Activated CD4-positive, alpha-beta T cell treated with anti-CD3 and anti-CD28 coated beads, Interleukin-2, amount 10 ng/mL, durations not matched to agents 7 days and 5 days (primary cell): ENCODE measurements at places on chromosomes 11 and 22.

DNA sequence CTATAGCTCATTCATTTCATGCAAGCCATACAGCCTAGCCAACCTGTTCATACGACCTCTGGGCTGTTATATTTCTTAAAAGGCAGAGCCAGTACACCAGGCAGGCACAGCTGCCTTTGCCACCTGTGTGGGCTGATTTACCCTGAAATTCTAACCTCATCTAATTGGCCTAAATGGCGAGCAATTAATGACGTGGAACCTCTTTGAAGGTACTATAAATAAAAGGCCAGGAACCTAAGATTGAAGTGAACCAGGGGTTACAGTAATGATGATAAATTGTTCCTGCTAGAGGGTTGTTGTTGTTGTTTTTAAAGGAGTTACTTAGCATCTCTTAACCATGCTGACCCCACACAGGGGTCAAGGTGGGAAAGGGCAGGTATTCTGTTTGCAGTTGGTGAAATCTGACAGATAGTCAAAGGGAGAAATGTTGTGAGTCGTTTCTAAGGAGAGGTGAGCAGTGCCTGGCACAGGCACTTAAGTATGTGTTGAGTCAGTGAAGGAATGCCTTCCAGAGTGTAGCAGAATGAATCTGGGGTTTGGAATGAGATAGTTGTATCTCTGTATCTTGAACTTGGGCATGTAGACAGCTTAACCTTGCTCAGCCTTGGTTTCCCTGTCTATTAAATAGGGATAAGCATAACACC, 213.5 kb upstream of the NAV2 start:
- DNase-seq, result no peak

DNA sequence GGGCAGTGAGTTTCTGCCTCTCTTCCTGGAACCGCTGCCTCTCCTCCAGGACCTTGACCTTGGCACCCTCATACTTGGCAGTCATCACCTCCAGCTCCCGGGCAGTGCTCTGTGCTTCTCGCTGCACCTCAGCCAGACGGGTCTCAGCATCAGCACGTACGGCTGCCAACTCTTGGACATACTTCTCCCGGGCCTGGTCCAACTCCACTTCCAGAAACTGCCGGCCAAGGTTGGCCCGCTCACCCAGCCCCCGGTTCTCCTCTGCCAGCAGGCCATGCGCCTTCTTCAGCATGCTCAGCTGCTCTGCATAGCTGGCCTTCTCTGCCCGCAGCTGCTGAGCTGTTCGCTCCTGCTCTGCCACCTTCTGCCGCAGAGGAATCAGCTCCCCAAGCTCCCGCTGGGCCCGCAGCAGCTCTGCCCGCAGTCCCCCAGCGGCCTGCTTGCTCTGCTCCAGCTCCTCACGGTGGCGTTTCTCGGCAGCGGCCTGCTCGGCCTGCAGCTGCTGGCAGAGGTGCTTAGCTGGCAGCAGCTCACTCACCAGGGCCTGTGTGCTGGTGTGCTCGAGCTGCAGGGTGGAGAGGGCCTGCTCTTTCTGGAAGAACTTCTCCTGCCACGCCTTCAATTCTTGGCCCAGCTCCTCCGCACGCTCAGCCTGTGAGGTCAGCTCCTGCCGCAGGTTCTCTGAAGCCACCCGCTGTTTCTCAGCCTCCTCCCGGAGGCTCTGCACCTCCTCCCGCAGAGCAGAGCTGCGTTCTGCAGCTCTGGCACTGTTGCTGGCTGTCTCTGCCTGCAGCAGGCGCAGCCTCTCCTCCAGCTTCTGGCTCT, 14.4 kb downstream of the IL18BP start:
- DNase-seq, result no peak

- DNase-seq, result no peak
These were observed 786 bp upstream of the ANKRD42 start for GRCh38 chr11:83192606-83193245.

DNA sequence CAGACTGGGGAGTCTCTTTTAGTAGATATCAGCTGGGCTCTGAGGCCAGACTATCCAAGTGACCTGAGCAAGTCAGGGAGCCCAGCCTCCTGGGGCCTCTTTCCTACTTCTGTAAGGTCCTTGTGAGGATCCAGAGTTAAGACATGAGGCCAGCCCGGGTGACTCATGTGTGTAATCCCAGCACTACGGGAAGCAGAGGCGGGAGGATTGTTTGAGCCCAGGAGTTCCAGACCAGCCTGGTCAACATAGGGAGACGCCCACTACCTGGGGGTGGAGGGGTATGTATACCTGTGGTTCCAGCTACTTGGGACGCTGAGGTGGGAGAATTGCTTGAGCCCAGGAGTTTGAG, 36.9 kb upstream of the POLA2 start:
- DNase-seq, result no peak

- no peak for DNase-seq
These were observed 472.9 kb downstream of the SOX6 start for GRCh38 chr11:15883455-15883920.

- DNase-seq, result no peak
These were observed 9.7 kb downstream of the LRFN4 start for GRCh38 chr11:66866511-66866986.

- no peak for DNase-seq
These were observed 41.9 kb downstream of the DNHD1 start for GRCh38 chr11:6538945-6539344.

GRCh38 chr11:99135508-99135907, 114.8 kb downstream of the CNTN5 start:
- no peak for DNase-seq

GRCh38 chr22:36461665-36462649, 19.5 kb downstream of the TXN2 start:
- DNase-seq, result no peak

DNA sequence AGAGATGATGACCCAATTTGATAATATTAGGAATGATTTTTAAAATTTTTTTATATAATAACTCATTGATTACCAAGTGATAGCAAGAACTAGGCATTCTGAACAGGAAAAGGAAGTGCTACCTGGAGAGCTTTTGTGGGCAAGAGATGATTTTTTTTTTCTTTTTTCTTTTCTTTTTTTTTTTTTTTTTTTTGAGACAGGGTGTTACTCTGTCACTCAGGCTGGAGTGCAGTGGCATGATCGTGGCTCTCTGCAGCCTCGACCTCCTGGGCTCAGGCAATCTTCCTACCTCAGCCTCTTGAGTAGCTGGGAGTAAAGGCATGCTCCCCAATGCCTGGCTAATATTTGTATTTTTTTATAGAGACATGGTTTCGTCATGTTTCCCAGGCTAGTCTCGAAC, 40.4 kb downstream of the TNRC6B start:
- no peak for DNase-seq

DNA sequence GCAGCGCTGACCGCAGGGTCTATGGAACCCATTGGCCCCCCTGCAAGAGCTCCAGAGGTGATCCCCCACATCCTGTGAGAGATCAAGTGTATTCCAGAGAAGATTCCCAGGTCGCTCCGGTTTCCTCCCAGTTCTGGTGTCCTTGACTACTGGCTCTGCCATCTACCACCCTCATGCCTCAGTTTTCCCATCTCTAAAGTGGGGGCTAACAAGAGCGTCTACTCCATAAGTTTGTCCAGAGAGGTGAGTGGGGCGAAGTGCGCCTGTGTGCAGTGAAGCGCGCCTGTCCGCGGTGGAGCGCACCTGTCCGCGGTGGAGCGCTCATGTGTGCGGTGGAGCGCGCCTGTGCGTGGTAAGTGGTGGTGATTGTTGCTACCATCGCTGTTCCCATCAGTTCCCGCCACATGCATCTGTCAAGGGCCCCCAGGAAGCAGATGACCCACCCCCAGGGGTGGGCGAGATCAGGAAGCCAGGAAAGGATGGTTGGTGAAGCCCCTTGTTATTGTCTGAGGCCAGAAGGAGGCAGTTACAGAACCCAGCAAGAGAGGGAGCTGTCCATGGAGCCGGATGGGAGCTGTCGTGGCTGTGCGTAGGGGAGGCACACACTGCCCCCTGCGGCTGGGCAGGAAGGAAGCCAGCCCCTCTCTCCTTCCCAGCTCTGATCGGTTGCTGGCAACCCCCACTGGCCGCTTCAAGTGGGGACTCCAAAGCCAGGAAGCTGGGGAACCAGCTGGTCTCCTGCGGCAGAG, 73.2 kb upstream of the FGF3 start:
- DNase-seq, result no peak

GRCh38 chr11:73757598-73757997, 3.3 kb downstream of the RAB6A start:
- no peak for DNase-seq

DNA sequence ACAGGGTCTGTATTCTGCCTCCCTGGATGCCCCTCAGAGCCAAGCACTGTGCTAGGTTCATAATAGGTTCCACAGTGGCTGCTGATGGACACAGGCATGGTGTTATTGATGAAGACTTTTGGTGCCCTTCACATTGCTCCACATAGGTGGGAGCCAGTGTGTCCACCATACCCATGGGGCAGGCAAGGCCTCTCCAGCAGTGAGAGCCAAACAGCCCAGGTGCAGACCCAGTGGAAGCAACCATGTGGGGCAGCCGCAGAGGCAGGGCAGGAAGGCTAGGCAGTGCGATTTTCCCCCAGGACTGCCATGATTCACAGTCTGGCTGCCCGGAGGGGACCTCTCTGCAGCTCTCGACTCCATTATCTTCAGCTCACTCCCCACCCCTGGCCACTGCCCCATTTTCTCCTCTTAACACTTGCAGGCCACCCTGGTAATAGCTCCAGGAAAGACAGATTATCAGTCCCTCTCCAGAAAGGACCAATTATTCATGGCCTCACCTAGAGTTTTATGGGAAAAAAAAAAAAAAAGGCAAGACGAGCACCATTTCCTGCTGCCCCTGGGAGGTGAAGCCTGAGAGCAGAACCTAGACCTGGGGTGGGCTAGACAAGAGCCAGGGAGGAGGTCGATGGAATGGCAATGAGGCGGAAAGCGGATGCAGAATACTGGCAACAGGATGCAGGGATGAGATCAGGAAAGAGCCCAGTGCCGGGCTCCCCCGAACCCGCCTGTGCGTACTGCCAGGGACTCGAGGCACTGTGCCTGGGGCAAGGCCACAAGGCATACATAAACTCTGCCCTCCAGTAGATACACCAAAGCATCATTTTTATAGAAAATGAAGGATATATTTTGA, 343.0 kb upstream of the NCAM1 start:
- DNase-seq, result no peak

DNA sequence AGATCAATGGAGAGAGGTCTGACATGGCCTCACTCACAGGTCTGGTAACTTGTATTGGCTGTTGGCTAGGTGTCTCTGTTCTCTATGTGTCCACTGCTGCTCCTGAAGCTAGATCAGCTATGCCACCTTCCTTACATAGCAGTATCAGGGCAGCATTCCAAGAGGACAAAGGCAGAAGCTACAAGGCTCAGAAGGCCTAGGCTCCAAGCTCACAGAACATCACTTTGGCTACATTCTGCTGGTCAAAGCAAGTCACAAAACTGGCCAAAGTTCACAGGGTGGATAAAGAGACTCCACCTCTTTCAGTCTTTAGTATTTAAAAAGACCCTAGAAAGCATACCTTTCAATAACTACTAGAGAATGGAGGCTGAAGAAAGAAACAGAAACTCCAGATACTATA, 4.1 kb downstream of the SLC5A12 start:
- DNase-seq, result no peak
